RCC 7860 (cell line): ENCODE measurements at places on chromosomes 16 and 17.

- no peak for DNase-seq
These were observed 12.5 kb downstream of the CCDC57 start for GRCh38 chr17:82200135-82200534.

DNA sequence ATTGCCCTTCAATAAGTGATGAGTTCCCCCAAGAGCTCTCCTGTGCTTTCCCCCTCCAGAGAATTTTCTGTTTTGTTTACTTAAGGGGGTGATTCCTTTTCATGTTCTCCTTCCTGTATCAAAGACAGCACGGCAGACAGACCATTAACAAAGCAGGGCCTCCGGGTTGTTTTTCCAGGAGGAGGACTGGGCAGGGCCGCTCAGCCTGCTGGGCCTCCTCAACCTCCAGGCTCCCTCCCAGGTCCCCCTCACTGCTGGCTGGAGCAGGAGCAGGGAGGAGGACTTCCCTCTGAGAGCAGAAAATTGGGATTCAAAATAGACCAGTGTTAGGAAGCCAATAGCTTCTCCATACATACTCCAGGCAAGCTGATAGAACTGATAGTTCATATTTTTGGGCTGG, 20.4 kb downstream of the SDK2 start:
- DNase-seq, result no peak

DNA sequence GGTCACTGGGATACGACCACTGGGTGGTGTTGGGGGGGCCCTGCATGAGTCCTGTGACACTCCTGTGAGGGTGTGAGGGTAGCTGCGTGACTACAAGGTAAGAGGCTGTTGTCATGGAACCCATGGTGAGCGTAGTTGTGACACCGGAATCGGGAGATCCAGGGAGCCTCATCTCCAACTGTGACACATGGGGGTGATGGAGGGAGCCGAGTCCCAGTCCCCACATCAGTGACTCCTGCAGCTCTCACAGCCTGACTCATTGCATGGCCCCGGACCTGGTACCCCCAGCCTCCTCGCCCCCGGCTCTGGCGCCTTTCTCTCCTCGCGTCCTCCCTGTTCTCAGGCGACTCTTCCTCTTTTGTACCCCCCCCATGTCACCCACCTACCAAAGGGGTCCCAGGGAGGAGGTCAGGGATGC, 14.2 kb downstream of the CDH16 start:
- no peak for DNase-seq

DNA sequence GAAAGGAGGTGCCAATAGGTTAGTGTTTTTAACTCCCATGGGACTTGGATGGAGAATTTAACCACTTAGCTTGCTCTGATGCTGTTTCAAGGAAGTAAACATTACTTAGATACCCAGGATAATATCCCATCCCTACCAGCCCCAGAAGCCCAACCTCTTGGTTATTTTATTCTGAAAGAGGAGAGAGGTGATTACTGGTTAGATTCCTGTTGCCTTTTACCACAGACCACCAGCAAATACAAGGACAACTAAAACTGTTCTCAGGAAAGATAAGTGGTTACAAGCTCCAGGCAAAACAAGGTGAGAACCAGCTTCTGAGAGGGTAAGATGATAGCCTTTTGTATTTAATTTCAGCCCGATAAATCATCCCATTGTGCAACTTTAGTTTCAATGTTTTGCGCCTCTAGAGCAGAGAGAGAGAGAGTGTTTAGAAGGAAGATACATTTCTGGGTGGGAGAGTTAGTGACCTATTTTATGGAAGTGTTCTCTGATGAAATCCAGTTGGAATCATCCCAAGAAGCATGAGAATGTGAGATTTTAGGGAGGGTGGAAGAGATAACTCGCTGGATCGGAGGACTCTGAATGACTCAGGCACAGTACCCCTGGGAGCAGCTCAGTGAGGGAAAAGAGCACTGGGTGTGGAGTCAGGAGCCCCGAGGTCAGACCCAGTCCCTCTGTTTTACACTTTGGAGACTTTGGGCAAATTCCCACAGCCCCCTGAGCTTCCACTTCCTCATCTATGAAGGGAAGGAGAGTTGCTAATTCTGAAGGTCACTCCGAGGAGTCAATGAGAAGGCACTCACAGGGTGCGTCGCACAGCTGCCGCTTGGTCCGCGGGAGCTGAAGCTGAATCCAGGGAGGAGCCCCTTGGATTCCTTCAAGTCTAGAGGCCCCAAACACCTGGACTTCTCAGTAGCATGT, 12.1 kb downstream of the GLP2R start:
- peak; percentile 59 for DNase-seq

DNA sequence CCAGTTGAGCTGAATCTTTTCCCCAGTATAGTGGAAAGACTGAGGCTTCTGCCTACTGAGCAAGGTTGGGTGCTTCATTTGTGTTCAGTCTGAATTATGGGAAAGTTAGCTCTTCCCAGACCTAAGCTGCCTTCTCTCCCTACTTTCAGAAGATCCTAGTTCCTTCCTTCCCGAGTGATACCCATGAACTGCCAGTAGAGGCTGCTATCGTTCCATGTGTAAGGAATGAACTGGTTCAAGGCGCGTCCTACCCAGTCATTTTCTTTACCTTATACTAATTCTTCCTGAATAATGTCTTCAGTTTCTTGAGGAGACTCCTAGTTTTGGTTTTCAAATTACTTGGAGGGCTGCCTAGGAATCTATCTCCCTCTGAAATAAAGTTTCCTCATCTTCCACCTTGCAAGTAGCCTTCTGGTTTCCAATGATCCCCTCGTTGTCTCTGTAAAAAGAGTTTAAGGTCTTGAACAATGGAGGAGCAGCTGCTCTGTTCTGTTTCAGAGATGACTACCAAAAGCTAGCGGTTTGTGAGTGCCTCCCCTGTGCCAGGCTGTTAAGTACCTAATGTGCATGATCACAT, 934 bp upstream of the AOC2 start:
- peak; percentile 41 for DNase-seq

DNA sequence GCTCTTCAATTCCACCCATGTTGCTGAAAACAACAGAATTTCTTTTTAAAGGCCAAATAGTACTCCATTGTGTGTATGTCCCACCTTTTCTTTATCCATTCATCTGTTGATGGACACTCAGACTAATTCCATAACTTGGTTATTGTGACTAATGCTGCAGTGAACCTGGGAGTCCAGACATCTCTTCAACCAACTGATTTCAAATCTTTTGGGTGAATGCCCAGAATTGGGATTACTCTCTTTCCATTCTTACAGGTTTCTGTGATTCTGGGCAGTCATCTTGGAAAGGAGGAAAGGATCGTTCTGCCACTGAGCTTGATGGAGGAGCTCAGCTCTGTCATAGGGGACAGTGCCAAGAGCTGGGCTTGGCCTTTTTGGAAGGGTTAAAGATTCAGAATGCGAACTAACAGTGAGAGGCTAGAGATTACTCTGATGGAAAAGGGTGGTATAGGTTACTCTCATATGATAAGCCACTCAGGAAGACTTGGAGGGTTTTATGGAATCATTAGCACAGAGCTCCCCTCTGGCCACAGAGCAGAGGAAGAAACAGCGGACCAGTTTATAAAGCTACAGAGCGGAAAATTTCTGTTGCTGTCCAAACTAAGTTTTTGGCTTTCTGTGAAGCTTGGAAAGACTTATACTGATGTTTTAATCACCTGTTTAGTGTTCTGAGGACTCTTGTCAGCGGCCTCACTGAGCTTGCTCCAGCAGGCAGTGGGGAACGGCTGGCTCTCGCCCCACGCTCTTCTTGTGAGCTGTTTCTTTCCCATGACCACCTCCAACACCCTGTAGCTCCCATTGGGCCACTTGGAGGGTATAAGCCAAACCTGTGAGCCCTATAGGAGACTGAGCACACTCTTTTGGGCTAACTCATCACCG, 48.3 kb downstream of the HIC1 start:
- peak; percentile 23 for DNase-seq

DNA sequence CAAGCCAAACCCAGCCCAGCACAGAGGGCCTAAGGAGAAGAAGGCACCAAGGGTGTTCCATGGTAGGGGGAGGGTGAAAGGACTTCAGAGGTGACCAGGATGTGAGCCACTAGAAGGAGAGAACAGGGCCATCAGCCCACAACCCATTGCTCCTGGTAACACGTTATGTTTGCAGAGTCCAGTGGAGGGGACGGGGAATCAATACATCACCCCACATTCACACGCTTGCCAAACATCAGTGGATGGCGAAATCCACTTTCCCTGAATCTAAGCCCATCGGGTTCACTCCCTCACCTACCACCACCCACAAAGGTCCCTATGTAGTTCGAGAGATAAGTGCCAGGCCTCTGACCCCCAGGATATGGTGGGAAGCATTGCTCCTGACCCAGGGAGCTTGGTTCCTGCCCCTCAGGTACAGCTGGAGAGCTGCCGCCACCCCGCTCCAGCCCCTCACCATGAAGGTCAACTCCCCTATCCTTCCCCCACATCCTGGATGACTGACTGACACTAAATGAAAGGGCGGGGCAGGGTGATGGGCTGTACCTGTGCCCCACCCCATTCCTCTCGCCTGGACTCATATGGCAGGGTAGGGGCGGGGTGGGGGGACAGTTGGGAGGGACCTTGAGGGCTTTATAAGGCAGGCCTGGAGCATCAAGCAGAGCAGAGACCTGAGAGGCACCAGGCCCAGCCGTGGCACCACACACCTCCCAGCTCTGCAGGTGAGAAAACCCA, at the start of gene GAST:
GAST (plus strand) TSS at position 663 of the 732 bp plus-strand sequence. CDS start 3,106 bp downstream, outside the sequence.
- no peak for DNase-seq

- DNase-seq, result peak; percentile 61
These were observed 792 bp downstream of the SECTM1 start for GRCh38 chr17:82332669-82333278.

DNA sequence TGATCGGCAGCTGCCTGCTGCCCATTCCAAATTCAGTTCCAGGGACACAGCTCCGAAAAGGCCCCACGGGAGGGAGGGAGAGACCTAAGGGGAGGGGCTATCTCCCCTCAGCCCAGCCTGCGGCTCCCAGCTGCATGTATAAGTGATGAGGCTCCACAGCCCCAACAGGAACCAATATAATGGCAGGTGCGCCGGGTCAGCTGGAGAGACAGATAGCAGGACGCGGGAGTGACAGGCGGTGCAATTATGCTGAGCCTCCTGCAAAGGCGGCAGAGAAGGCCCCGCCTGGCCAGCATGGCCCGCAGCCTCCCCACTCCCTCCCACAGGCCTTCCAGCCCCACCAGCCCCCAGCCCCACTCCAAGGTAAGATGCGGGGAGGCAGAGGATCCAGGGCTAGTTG, 8.1 kb upstream of the C1QL1 start:
- no peak for DNase-seq

DNA sequence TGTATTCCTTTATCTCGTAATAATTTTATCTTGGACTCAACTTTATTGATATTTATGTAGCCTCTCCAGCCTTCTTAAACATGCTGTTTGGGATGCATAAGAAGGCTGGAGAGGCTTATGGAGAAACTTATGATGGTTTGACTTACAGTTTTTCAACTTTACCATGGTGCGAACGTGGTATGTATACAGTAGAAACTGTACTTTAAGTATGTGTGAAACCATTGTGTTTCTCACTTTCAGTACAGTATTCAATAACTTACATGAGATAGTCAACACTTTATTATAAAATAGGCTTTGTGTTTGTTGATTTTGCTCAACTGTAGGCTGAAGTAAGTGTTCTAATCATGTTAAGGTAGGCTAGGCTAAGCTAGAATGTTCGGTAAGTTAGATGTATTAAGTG, 206.8 kb downstream of the SEC14L1 start:
- DNase-seq, result no peak

GRCh38 chr17:59814685-59815084, 78.1 kb downstream of the TUBD1 start:
- no peak for DNase-seq

DNA sequence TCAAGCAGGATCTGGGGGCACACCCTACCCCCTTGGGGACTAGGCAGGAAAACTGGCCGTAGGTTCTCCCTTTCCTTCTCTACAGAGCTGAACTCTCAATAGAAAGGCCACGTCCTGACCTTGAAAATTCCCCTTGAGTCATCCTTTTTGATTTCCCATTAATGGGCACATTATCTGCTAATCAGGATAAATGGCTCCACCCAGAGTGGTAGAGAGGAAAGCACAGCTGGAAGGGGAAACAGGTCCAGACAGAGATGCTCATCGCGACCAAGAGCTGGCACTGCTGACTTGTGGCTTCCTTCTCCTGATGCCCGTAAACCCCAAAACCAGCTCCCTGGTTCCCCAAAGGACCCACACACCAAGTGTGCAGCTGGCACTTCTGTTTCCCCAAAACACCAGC, 206.5 kb upstream of the CDH5 start:
- DNase-seq, result no peak

DNA sequence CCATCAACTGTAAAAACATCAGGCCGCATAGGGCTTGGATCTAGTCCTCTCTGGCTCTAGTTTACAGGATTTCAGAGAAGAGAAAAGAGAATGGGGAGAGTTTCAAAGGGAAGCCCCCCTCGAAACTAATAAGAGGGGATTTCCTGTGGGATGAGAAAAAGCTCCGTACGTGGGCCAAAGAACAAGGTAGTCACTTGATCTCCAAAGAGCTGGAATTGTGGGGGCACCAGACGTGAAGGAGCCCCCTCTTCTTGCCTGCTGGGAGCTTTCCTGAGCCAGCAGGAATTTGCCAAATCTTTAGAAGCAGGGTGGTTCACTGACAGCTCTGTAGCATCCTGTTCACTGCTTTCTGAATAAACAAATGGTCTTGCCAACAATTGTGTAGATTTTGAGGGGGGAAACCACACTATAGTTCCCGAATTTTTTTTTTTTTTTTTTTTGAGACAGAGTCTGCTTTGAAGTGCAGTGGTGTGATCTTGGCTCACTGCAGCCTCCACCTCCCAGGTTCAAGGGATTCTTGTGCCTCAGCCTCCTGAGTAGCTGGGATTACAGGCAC, 7.0 kb upstream of the TMIGD1 start:
- DNase-seq, result no peak

DNA sequence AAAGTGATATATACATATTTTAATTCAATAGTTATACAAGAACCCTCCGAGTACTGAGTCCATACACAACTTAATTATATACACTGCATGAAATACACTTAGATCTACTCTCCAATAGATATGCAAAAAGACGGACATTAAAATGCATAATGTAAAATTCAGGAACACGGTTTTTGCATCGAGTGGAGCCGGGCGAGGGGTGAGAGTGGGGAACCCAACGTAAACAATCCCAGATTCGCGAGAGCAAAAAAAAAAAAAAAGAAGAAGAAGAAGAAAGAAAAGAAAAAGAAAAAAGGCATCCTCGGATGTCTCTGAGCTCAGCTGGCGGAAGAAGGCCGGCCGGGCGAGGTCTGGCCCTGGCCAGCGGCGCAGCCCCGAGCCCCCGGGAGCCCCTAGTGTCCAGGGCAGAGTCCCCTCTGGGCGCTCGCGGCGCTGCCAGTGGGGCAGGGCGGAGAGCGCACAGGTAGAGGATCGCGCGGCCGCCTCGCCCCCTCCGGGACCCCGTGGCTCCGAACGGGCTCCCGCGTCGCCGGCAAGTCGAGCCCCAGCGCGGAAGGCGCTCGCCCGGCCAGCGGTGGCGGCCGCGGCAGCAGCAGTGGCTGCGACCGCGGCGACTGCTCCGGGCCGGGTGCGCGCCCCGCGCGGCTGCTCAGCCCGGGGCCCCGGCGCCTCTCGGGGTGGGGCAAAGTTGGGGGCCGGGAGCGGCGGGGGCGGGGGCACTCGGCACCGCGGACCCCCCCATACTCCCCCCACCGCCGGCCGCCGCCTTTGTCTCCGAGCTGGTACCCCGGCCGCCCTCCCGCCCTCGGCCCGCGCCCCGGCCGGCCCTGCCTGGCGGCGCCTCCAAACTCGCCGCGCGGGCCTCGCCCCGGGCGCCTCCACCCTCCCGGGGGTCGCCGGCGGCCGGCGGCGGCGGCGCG, 9.6 kb upstream of the ZFHX3 start:
- no peak for DNase-seq

GRCh38 chr17:5781236-5781927, 197.1 kb upstream of the NLRP1 start:
- DNase-seq, result no peak

- DNase-seq, result no peak
These were observed 112.9 kb downstream of the ABCC1 start for GRCh38 chr16:16062023-16062937.
